ENCODE measurements at places on chromosomes 4 and X. TPM values are rescaled to one million over a fixed set of nuclear protein-coding genes. Genes with fewer than 3 reads are reported as not detected.

Gene TRIML2
- 3.4 TPM for total RNA-seq

Gene FAM149A
- total RNA-seq: 1.4 TPM

Gene PUDP
- total RNA-seq: 5.4 TPM

Gene SLC4A4
- 3.4 TPM for total RNA-seq

Gene ZFP92
- not detected for total RNA-seq

Gene XIAP
- total RNA-seq: 18.6 TPM

Gene CAMK2D
- 22.6 TPM for total RNA-seq

Gene ADH1B
- not detected for total RNA-seq

Gene RGN
- total RNA-seq: not detected

Gene ZDHHC15
- 0.27 TPM for total RNA-seq

Gene SLC49A3
- total RNA-seq: not detected

Gene DSPP
- not detected for total RNA-seq

Gene CXCL5
- not detected for total RNA-seq

Gene CCKAR
- not detected for total RNA-seq

Gene PCDH7
- 38.8 TPM for total RNA-seq

Gene PABPC1L2A
- total RNA-seq: not detected

Gene TLL1
- 0.93 TPM for total RNA-seq

Gene SULT1B1
- total RNA-seq: 1.8 TPM

Gene NEXMIF
- total RNA-seq: not detected

Gene HTR2C
- not detected for total RNA-seq

Gene ZAR1
- total RNA-seq: not detected

Gene USP17L20
- total RNA-seq: not detected

Gene GPRASP3
- 2.0 TPM for total RNA-seq

Gene PLXNB3
- 1.6 TPM for total RNA-seq

Gene RIPPLY1
- total RNA-seq: not detected

Gene PLP1
- total RNA-seq: not detected

Gene BTC
- total RNA-seq: 1.1 TPM

Gene PRDM8
- 0.12 TPM for total RNA-seq

Gene RAB40AL
- total RNA-seq: not detected

Gene NIPAL1
- total RNA-seq: 1.5 TPM

Gene ATP10D
- 32.4 TPM for total RNA-seq

Gene NPFFR2
- total RNA-seq: not detected

Gene PPP4R3C
- 0.04 TPM for total RNA-seq

Gene GSX2
- total RNA-seq: not detected

Gene GLUD2
- total RNA-seq: 0.43 TPM

Gene SATL1
- not detected for total RNA-seq

Gene AKAP4
- not detected for total RNA-seq

Gene GUCY1B1
- total RNA-seq: 13.0 TPM

Gene CXXC4
- 1.6 TPM for total RNA-seq

Gene YY2
- total RNA-seq: 2.1 TPM

Gene MAPK10
- 3.8 TPM for total RNA-seq

Gene HTN1
- not detected for total RNA-seq

Gene OGT
- total RNA-seq: 42.7 TPM

Gene SPARCL1
- total RNA-seq: 0.12 TPM

Gene CLCN5
- total RNA-seq: 3.6 TPM

Gene HSFX4
- total RNA-seq: not detected

Gene HPSE
- 5.2 TPM for total RNA-seq

Gene POU4F2
- not detected for total RNA-seq

Gene TBC1D25
- 2.6 TPM for total RNA-seq

All from H4 (cell line).